ENCODE measurements at places on chromosomes 5 and 9. TPM values are rescaled to one million over a fixed set of nuclear protein-coding genes. Genes with fewer than 3 reads are reported as not detected.

The HMCN2 gene
- 7.5 TPM for total RNA-seq

The ERGIC1 gene
- total RNA-seq: 184 TPM

The PRLR gene
- 0.43 TPM for total RNA-seq

The NOXA1 gene
- total RNA-seq: 6.9 TPM

The NDST1 gene
- total RNA-seq: 71.5 TPM

The NFIB gene
- total RNA-seq: 99.9 TPM

- H3K4me1 ChIP-seq: no peaks in the 10 kb centered on the region
- DNase-seq: no peak
- no peak overlapping the region for H3K27ac ChIP-seq
- H3K36me3 ChIP-seq: no peaks in the 10 kb centered on the region
- no peaks in the 10 kb centered on the region for H3K27me3 ChIP-seq
- no peak overlapping the region for H3K4me3 ChIP-seq
These were observed 39.8 kb downstream of the F2RL2 start for GRCh38 chr5:76583163-76584047.

DNA sequence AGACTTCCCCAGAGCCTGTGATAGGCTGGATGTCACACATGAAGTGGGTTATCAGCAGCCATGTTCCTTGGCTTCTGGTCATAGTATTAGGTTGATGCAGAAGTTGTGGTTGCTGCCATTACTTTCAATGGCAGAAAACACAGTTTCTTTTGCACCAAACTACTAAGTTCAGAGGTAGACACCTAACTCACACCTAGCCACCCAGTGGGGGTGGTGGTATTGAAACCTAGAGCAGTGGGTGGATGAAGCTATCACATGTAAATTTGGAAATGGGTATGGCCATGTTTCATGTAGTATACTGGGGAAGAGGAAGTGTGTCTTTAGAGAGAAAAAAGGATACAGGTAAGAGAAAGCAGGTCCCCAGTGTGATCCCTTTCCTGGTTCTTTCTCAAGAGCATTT, 347.9 kb upstream of the SEMA6A start:
- H3K36me3 ChIP-seq: no peaks in the 10 kb centered on the region
- H3K4me3 ChIP-seq: no peak overlapping the region
- DNase-seq: no peak
- H3K27ac ChIP-seq: no peak overlapping the region

- no peak overlapping the region for H3K4me3 ChIP-seq
- no peaks in the 10 kb centered on the region for H3K36me3 ChIP-seq
- H3K27me3 ChIP-seq: no peaks in the 10 kb centered on the region
- H3K27ac ChIP-seq: peak overlapping the region; percentile 11
These were observed 54.5 kb upstream of the EQTN start for GRCh38 chr9:27351438-27351837.

DNA sequence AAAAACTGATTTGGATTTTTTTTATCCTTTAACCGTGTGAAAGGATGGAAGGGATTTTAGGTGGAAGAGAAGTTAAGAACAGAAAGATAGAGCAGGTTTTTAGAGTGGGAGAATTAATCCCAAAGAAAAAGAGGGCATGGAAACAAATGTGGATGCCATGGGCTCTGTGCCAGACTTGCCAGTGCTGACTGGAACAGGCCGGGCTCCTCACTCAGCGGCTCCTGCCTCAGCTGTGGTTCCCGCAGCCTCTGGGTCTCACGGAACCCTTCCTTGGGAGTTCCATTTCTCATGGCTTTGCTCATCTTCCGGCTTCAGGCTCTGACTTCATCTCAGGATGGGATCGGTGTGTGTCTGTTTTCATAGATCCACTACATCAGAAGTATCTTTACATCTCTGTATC, 30.4 kb upstream of the SLC2A8 start:
- no peak overlapping the region for H3K27ac ChIP-seq
- peaks cover 21% of the 10 kb centered on the region for H3K36me3 ChIP-seq
- H3K27me3 ChIP-seq: no peaks in the 10 kb centered on the region
- peaks cover 1% of the 10 kb centered on the region for H3K4me1 ChIP-seq
- no peak for DNase-seq

DNA sequence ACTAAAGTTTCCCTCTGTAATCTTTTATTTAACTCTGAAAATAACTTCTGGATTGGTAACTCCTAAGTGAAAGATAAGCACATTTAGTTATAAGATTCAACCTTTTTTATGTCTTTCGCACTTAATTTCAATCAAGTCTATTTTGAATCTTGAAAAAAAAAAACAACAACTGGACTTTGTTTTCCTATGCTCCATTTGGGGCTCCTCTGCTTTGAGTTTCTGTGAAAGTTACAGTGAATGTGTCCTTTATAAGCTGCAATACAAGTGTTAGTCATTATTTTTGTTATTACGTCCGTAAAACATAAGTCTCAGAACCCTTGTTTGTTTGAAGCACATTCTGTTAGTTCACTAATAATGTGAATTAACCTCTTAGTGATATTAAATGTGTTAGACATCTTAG, 276.8 kb downstream of the ADAMTS6 start:
- H3K27me3 ChIP-seq: no peaks in the 10 kb centered on the region
- no peak for DNase-seq
- no peak overlapping the region for H3K27ac ChIP-seq

GRCh38 chr9:133226219-133227171, 17.4 kb upstream of the OBP2B start:
- H3K27me3 ChIP-seq: no peaks in the 10 kb centered on the region
- H3K36me3 ChIP-seq: no peaks in the 10 kb centered on the region
- H3K4me3 ChIP-seq: no peak overlapping the region
- H3K27ac ChIP-seq: no peak overlapping the region
- no peaks in the 10 kb centered on the region for H3K4me1 ChIP-seq

DNA sequence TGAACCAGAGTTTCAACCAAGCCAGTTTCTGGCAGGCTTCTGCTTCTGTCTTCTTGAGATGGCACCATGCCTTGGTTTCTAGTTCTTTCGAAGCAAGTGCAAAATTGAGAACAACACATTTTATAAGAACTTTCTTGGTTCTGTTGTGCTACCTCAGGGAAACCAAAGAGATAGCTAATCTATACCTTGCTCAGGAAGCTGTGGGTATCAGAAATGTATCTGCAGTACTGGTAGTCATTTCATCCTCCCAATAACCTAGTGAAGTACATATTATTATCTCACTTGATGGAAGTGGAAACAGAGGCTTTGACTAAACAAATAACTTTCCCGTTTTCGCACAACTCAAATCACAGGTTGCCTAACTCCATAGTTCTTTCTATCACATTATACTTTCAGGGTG, 246.6 kb downstream of the ENC1 start:
- no peak for DNase-seq
- no peaks in the 10 kb centered on the region for H3K36me3 ChIP-seq
- H3K27ac ChIP-seq: no peak overlapping the region
- H3K4me1 ChIP-seq: no peaks in the 10 kb centered on the region

DNA sequence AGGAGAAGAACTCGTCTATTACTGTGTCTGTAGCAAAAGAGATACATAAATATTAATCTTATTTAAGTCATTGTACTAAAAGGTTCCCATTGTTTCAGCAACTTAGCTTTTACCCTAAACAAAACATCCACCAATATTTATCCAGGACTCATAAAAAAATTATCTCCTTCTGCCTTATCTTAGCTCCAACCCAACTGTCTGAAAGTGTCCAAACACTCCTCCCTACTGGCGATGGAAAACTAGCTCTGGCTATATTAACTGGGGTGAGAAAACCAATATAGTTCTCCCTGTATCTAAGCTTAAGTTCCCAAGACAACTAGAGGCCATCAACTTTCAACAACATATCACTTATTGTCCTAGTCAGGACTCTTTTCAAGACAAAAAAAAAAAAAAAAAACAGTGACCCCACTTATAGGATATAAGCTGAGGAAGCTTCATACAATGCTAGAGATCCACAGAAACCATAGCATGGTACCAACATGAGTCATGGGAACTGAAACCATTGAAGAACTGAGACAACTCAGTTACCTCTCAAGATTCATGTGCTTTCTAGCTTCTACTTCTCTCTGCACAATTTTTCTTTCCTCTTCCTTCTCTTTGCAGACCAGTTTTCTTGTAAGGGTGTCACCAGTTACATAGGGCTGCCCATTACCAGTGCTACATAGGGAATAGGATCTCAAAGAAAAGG, 150.7 kb upstream of the RASA1 start:
- peaks cover 12% of the 10 kb centered on the region for H3K4me1 ChIP-seq
- DNase-seq: no peak
- H3K27me3 ChIP-seq: no peaks in the 10 kb centered on the region
- no peaks in the 10 kb centered on the region for H3K36me3 ChIP-seq
- H3K4me3 ChIP-seq: no peak overlapping the region
- H3K27ac ChIP-seq: no peak overlapping the region

DNA sequence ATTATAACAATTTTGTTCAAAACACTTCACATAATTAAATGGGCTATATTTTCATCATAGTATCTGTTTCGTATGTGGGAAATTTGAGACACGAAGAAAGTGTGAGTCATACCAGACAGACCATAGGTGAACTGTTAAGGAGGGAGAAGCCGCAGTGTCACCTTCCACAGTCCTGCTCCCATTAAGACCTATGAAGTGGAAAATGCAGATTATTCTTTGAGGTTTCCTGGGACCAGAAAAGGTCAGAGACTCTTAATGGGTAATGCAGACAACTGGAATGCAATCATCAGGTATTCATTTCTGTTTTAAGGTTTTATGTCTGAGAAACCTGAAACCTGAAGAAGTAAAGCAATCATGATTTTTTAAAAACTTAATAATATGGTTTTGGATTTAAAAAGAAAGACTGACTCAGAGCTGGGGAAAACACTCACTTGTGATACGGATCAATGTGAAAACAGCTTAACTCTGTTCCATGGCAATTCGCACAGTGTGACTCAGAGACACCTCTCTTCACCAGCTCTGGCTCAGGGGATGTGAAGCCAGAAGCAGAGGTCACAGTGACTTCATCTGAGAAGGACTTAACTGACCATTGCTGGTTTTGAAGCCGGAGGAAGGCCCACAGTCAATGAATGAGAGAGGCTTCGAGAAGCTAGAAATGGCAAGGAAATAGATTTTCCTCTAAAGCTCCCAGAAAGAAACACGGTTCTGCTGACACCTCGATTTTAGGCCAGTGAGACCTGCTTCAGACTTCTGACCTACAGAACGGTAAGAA, 17.2 kb upstream of the GCNT1 start:
- H3K4me1 ChIP-seq: no peaks in the 10 kb centered on the region
- no peak overlapping the region for H3K27ac ChIP-seq
- H3K27me3 ChIP-seq: no peaks in the 10 kb centered on the region
- H3K4me3 ChIP-seq: no peak overlapping the region

GRCh38 chr5:180816608-180817534, 14.3 kb upstream of the MGAT1 start:
- no peak overlapping the region for H3K4me3 ChIP-seq
- no peaks in the 10 kb centered on the region for H3K4me1 ChIP-seq
- H3K36me3 ChIP-seq: no peaks in the 10 kb centered on the region
- H3K27ac ChIP-seq: peak overlapping the region; percentile 71
- DNase-seq: peak; percentile 61

GRCh38 chr5:109416882-109417281, 7.1 kb upstream of the PJA2 start:
- no peaks in the 10 kb centered on the region for H3K4me1 ChIP-seq
- no peak overlapping the region for H3K4me3 ChIP-seq
- no peaks in the 10 kb centered on the region for H3K36me3 ChIP-seq
- no peak for DNase-seq
- no peak overlapping the region for H3K27ac ChIP-seq

- no peak overlapping the region for H3K27ac ChIP-seq
- no peaks in the 10 kb centered on the region for H3K4me1 ChIP-seq
- no peak for DNase-seq
- H3K27me3 ChIP-seq: no peaks in the 10 kb centered on the region
- H3K36me3 ChIP-seq: no peaks in the 10 kb centered on the region
These were observed 184.0 kb upstream of the ACTBL2 start for GRCh38 chr5:57666582-57666981.

DNA sequence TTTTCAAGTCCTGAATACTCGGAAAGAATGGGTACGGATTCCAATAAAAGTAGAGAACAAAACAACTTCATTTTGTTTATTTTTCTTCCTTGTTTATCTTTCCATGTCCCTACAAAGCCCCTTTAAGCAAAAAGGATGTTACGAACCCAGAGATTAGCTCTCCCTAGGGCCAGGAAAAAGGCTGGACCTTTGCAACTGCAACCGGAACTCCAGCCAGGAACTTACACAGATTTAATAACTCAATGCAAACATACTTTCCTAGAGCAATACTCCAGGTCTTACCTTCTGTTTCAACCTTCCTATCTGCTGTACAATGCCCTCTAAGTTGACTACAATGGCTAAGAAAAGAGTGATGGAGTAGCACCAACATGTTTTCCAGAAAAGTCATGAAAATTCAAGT, 7.0 kb downstream of the DENND1A start:
- no peaks in the 10 kb centered on the region for H3K4me1 ChIP-seq
- no peak overlapping the region for H3K4me3 ChIP-seq
- H3K27ac ChIP-seq: no peak overlapping the region
- H3K27me3 ChIP-seq: no peaks in the 10 kb centered on the region
- DNase-seq: no peak
- H3K36me3 ChIP-seq: no peaks in the 10 kb centered on the region

- DNase-seq: peak; percentile 50
- H3K4me3 ChIP-seq: no peak overlapping the region
- H3K4me1 ChIP-seq: no peaks in the 10 kb centered on the region
- H3K27ac ChIP-seq: no peak overlapping the region
- no peaks in the 10 kb centered on the region for H3K27me3 ChIP-seq
- H3K36me3 ChIP-seq: no peaks in the 10 kb centered on the region
These were observed 98.4 kb upstream of the MVB12B start for GRCh38 chr9:126228111-126228780.

- no peaks in the 10 kb centered on the region for H3K27me3 ChIP-seq
- no peak overlapping the region for H3K27ac ChIP-seq
- no peaks in the 10 kb centered on the region for H3K4me1 ChIP-seq
These were observed 314.0 kb downstream of the PIK3R1 start for GRCh38 chr5:68529581-68529980.

GRCh38 chr5:55226027-55226933, 835 bp downstream of the MCIDAS start:
- peaks cover 41% of the 10 kb centered on the region for H3K27me3 ChIP-seq
- H3K4me3 ChIP-seq: peak overlapping the region; percentile 70
- peaks cover 11% of the 10 kb centered on the region for H3K4me1 ChIP-seq
- no peak overlapping the region for H3K27ac ChIP-seq
- no peaks in the 10 kb centered on the region for H3K36me3 ChIP-seq

DNA sequence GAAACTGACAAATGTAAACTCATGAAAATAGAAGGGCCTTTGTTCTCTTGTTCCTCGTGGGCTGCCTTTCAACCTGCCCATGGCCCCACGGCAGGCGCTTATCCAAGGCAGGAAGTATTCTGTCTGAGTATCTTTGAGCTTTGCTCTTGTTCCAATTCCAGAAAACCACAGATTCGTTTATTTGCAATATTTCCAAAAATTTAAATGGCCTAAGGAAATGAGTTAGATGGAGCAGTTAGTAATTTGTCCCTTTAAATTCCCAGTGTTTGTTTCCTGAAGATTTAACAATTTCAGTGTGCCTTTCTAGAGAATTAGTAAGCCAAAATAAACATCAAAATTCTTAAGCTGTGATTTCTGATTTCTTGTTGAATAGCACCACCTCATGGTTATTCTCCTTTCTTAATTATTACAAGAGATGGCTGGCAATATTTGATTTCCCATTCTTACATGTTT, 299.4 kb upstream of the RASA1 start:
- no peak for DNase-seq
- H3K4me3 ChIP-seq: peak overlapping the region; percentile 7
- no peaks in the 10 kb centered on the region for H3K27me3 ChIP-seq
- H3K27ac ChIP-seq: no peak overlapping the region
- no peaks in the 10 kb centered on the region for H3K36me3 ChIP-seq

Measured in ascending aorta (tissue), 2 donors.